ENCODE measurements at places on chromosomes 2 and 18.

DNA sequence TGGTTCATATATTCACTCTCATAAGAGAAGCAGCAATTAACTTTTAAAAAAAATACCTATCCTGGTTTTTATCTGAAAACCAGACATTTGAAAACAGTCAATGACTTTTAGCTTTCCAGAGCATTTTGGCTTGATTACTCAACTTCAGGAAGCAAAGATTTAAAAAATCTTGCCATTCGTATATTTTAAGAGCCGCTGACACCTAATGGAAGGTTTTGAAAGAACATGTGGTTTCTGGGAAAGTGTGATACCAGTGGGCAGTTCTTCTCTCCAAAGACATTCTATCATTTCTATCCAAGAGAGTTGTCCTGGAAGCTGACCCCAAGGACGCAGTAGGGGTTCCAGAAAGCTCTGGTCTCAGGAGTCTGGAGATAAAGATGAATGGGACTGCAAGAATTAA lies 234.7 kb downstream of the TTC32 start:
- no peak for DNase-seq

DNA sequence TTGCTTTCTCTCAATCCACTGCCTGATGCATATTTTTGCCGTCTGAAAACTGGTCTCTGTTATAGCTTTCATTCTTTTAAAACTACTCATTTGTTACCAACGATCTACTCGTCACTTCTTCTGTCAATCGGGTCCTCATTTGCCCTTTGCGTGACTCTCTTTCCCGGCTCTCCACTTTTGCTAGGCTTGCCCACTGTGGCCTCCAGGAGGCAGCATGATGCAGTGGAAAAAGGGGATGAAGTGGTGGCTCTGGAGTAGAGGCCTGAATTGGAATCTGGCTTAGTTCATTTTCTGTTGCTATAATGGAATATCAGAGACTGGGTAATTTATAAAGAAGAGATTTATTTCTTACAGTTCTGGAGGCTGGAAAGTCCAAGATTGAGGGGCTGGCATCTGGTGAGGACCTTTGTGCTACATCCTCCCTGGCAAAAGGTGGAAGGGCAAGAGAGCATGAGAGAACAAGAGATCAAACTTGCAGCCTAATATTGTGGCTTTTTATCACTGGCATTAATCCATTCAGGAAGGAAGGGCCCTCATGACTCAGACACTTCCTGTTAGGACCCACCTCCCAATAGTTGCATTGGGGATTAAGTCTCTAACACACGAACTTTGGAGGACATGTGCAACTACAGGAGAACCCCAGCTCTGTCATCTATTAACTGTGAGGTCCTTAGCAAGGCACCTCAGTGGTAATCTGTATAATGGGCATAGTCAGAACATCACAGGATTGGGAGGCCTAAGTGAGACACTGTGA lies 15.4 kb downstream of the GDF7 start:
- no peak for DNase-seq

GRCh38 chr18:32321826-32322225 lies 132.0 kb downstream of the MEP1B start:
- no peak for DNase-seq

GRCh38 chr2:144049137-144049536 lies 470.8 kb downstream of the ZEB2 start:
- no peak for DNase-seq

GRCh38 chr2:66845307-66845706 lies 410.4 kb downstream of the MEIS1 start:
- DNase-seq = no peak

DNA sequence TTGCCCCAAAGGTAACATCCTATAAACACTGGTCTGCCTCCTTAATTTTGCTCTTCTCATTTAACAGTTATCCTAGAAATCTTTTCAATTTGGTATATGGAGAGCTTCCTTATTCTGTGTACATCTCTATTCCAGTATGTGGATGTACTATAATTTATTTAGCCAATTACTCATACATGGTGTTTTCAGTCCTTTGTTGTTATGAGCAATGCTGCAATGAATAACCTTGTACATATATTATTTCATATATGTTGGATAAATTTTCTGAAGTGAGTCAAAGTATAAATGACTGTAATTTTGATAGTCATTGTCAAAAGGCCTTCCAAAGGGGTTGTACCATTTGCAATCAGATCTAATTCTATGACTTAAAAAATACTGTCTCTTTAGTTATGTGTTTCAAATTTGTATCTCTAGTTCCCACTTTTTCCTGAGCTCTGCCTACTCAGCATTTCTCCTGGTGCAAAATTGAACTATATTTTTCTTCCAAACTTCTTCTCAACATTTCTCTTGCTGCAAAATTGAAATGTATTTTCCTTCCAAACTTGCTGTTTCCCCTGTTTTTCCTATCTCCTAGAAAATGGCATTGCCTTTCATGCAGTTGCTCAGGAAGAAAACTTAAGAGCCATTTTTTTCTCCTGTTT lies 153.3 kb upstream of the OTX1 start:
- no peak for DNase-seq

- no peak for DNase-seq
Measured at GRCh38 chr2:234989183-234989701, 37.4 kb downstream of the SH3BP4 start.

DNA sequence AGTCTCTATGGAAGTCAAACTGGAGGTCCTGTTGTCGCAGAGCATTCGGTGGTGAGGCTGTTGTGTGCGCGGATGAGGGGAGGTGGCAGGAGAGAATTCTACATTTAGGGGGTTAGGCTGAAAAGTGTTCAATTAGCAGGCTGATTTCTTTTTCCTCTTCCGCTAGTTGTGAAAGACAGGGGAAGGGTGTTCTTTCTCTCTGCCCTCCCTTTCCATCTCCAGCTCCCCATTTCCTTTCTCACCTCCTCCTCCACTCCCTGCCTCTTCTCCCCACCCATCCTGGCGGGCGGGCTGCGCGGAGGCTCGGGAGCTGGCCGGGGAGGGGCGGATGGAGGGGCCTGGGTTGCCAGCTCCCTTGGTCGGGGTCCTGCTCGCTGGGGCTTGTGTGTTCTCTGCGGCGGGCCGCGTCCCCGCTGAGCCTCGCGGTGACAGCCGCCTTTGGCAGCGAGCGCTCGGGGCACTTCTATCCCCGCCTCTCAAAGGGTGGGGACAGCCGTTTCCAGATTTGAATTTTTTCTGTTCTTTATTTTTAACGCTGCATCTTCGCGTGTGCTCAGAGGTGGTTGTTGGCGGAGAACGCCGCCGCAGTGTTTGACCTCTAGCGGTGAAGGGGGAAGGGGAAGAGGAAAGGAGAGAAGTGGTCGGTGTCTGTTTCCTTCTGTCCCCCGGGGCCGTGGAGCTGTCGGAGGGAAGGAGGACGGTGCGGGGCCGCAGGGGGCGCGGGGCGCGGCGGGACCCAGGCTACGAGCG lies 3.6 kb downstream of the SOX11 start:
- DNase-seq = no peak

DNA sequence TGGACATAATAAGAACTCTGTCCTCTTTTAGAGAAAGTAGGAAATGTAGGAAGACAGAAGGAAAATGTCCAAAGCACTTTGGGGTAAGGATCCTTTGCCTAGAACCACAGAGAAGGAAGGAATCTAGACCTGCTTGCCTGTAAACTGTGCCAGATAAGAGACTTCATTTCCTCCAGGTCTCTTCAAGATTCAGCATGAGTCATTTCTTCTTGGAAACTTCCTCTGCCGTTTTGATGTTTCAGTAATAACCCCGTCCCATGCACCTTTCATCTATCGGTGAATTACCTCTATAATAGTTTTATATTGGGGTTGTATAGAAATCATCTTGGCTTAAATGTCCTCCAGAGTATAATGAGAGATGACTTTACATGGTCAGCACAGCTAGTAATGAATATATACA lies 63.2 kb upstream of the LRATD1 start:
- DNase-seq = no peak

DNA sequence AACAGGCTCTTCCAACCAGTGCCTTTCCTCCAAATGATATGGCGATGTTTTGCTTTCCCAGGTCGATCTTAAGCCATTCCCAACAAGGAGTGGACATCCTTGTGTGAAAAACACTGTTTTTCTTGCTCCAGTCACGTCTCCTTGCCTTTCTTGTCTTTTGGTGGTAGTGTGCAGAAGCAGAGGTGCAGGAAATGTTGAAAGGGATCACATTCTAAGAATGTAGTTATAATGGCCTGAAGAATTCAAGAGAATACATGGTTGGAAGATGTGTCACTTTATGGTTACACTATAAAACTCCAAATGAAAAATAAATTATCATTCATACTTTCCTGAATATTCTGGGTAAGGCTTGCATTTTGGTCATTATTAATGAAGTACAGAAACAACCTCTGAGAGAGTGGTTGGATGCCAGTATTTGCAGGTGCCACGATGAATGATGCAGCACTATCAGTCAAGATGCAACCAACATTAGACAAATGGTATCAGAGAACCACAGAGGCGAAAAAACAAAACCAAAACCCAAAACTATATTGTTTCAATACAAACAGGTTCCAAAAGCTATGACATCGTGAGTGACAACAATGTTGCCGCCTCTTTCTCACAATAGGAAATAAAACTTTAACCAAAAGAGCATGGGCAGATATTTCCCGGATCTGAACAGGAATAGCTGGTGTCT lies 27.5 kb upstream of the POLE4 start:
- no peak for DNase-seq

DNA sequence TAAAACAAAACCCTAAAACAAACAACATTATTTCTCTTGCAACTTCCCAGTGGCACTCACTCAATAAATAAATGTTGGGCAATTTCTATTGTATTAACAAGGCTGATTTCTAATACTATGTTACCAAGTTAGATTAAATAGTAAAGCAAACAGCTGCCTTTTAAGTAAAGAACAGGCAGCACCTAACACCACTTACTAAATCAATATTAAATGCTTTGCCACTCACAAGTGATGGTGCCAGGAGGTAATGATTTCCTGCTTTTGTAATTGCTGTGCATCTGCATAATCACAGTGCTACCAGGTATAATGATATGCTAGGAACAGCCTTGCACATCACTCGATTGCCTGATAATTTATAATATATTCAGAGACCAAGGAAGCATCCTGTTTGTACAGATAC lies 276.5 kb downstream of the NBAS start:
- DNase-seq = no peak

GRCh38 chr2:114461116-114461515 lies 18.7 kb downstream of the DPP10 start:
- DNase-seq = no peak

DNA sequence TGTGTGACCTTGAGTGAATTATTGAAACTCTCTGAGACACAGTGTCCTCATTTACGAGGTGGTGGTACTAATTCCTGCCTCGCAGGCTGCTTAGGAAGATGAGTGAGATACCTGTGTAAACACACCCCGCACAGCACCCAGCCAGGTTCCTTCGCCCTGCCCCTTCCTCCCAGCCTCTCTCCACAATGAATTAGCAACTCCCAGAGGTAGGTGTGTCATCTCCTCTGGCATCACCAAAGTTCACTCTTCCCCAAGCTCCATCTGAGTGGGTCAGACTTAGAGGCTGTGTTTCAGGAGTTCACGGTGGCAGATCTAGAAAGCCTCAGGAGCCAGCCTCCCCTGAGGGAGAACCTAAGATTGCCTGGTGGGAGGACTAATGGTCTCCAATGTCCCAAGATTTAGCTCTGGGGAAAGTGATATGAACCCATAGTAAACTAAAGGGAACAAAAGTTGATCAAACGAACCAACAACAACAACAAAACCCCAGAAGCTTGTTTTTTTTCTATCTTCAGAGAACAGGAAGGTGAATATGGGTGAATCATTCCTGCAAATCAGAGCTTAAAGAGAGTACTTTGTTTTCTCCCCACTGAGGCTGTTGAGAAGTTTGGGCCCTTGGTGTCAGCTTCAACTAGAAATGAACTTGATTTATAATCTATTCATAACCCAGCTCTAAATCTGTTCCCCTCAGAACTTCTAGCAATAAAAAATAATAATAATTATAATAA lies 44.4 kb upstream of the NRP2 start:
- no peak for DNase-seq

DNA sequence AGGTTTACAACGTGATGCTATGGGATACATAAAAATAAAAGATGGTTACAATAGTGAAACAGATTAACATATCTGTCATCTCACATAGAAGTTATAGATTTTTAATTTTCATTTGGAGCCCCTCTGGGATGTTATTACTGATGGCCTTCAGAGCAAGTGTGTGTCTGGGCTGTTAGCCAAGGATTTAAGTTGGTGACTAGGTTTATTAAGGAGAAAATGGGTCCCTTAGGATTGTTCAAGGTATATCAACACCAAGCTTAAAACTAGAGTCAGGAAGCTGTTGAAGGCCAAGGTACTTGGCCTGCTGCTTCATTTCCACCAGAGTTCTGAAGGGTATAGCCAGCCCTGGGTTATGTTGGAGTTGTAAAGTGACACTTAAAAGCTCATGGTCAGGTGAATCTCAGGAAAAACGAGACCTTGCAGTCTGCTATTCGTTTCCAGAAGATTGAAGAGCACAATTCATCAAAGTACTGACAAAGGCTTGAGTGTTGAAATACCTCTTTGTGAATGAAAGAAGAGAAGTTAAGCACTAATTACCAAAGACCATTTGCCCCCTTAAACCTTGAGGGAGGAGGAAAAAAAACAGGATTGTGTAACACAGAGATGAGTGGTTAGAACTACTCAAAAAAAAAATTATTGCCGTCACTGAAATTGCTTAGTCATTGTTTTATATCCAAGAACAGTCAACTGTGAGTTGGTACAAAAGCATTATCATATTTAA lies 48.4 kb downstream of the MAP2 start:
- no peak for DNase-seq

DNA sequence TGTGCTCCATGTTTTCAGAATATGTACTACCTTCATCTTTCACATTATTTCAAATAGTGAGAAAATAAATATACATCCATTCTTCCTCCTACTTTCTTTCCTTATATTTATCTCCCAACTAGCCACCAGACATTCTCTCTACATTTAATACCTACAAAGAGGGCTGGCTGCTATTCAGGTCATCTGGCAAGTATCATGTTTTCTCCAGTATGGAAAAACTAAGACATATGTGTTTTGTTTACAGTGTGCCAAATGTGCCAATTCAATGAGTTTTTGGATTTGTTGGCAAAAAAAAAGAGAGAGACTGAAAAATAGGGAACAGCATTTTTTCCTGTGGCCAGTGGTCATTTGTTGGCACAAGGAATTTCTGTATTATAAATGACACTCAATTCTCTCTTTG lies 1207.3 kb downstream of the DPP10 start:
- no peak for DNase-seq

GRCh38 chr2:220226546-220226945 lies 599.1 kb downstream of the SLC4A3 start:
- DNase-seq = no peak

- no peak for DNase-seq
Measured at GRCh38 chr2:157302492-157303099, 23.0 kb downstream of the ERMN start.

Measured in esophagus squamous epithelium (tissue), 5 donors.